ENCODE measurements at places on chromosomes 12 and 14.

- peak; percentile 23 for DNase-seq
These were observed 39.8 kb downstream of the BAZ2A start for GRCh38 chr12:56590237-56590830.

DNA sequence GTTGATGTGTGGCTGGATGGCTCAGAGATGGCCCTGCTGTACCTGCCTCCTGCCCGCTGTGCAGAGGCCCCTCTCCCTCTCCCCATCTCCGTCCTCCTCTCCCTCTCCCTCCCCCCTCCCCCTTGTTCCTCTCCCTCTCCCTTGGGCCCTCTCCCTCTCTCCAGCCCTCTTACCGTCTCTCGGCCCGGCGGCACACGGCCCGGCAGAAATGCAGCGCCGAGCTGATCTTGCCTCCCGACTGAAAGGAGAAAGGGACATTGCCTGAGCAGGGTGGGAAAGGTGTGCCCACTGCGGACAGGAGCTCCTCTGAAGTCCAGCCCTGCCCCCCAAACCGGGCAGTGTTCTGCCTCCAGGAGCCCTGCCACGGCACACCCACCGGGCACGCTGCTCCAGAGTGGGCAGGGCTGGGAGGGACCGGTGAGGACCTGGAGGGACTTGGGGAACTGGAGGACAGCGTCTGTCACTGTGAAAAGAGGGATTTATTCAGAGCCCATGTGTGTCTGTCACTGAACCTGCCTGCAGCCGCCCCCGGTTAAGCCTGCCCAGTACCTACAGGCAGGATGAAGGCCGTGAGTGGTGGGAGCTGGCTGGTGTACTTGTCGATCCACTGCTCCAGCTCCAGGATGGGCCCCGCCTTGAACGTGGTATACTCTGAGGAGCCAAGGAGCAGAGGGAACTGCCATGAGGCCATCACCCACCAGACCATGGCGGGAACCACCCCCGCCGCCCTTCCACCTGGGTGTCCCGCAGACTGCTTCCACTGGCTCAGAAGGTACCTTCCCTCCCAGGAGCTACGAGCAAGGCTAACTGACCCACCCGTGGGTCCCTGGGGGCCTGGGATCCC lies 12.2 kb downstream of the MMAB start:
- no peak for DNase-seq

- DNase-seq: no peak
These were observed 178.6 kb upstream of the EEA1 start for GRCh38 chr12:93107514-93108312.

- no peak for DNase-seq
These were observed 29.9 kb downstream of the PXN start for GRCh38 chr12:120235369-120236323.

GRCh38 chr12:40336573-40337199 lies 111.9 kb downstream of the LRRK2 start:
- DNase-seq: peak; percentile 2

GRCh38 chr12:5485454-5485853 lies 53.5 kb downstream of the NTF3 start:
- DNase-seq: no peak

GRCh38 chr12:15800278-15800677 lies 11.1 kb upstream of the EPS8 start:
- DNase-seq: no peak

DNA sequence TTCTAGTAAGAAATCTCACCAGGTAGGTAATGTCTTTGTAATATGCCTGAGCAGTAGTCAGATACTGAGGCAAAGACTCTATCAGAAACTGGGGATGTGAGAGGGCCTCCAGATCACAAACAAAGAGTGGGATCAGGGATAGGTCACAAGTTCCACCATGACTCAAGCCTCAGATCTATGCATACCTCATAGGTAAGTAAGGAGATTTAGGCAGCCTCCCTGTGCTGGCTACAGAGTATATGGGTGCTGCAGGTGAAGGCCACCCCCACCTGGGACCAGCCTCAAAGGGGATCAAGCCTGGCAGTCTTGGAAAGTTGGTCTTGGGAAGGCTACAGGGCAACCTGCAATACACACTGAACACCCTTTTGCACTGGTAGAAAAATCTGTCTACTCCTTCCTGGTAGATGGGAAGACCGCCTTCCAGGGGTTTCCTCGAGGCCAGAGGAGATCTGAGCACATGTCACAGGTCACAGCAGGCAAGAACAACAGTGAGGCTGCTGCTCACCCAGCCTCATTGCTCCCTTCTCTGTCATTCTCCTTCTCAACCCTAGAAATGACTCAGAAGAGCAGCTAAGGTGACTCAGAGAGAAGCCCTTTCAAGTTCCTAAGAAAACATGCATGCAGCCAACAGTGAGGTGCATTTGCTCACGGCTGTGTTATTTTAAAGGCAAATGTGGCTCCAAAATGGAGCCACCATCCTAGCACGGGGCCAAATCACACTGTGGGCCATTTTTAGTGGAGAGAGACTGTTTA lies 143.4 kb upstream of the CDKN3 start:
- DNase-seq: peak; percentile 90

- no peak for DNase-seq
These were observed 27.0 kb downstream of the BTBD7 start for GRCh38 chr14:93305725-93306418.

- no peak for DNase-seq
These were observed 127.1 kb downstream of the DIO2 start for GRCh38 chr14:80084196-80084595.

DNA sequence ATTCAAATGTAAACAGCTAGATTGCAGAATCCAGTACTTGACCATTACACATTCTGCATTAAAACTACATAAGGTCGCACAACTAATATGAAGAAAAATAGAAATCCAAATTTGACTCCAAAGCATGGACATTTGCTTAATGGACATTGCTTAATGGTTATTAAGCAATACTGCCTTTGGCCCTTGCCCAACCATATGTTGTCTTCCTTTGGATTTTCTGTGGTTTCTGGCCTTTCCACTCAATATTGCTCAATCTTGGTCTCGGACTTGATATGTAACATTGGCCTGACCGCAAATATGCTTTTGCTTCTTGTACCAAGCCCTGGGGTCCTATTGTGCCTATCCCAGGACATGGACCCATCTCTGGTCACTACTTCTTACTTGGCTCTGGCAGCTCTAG lies 67.2 kb downstream of the PTPRR start:
- peak; percentile 65 for DNase-seq

GRCh38 chr12:125890366-125890905 lies 825.2 kb downstream of the AACS start:
- DNase-seq: no peak

GRCh38 chr12:52741375-52742195 lies 35.6 kb downstream of the KRT76 start:
- DNase-seq: peak; percentile 37

DNA sequence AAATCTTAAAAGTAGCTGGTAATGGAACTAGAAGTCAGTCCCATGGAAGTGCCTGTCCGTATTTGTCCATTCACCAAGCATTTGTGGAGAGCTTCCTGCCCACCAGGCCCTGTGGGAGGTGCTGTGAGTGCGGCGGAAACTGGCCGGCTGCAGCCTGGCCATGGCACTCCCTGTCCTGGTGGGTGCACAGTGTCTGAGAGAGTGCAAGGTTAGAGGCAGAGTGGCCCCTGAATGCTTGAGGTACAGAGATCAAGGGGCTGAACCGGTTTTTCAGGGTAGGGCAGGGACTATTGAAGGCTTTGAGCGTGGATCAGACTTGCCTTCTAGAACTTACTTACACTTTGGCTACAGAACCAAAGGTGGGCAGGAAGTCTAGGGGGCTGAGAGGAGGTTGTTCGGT lies 92.9 kb downstream of the ESR2 start:
- DNase-seq: no peak

DNA sequence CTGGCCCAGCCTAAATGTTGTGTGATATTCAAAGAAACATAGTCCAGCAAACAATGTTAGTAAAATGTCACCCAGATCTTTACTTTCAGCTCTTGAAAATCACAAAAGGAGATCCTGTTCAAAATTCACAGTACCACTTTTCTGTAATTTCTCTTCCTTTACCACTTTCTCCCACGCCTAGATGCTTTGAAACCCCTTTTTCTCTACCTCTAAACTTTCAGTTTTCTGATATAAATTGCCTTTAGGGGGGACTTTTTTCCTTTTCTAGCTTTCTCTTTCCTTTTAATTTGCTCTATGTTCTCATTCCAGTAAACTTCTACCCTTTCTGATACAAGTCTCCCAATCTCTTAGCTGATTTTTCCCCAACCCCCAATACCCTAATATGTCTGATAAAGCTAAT lies 101.8 kb downstream of the LMO3 start:
- no peak for DNase-seq

GRCh38 chr14:93115069-93115820 lies 480 bp downstream of the ITPK1 start:
- DNase-seq: peak; percentile 88

- no peak for DNase-seq
These were observed 60.8 kb upstream of the CLMN start for GRCh38 chr14:95380350-95381042.

- DNase-seq: peak; percentile 4
These were observed 1.4 kb downstream of the KCNMB4 start for GRCh38 chr12:70367258-70368141.

GRCh38 chr12:74890237-74890599 lies 319.4 kb downstream of the KCNC2 start:
- DNase-seq: peak; percentile 90

DNA sequence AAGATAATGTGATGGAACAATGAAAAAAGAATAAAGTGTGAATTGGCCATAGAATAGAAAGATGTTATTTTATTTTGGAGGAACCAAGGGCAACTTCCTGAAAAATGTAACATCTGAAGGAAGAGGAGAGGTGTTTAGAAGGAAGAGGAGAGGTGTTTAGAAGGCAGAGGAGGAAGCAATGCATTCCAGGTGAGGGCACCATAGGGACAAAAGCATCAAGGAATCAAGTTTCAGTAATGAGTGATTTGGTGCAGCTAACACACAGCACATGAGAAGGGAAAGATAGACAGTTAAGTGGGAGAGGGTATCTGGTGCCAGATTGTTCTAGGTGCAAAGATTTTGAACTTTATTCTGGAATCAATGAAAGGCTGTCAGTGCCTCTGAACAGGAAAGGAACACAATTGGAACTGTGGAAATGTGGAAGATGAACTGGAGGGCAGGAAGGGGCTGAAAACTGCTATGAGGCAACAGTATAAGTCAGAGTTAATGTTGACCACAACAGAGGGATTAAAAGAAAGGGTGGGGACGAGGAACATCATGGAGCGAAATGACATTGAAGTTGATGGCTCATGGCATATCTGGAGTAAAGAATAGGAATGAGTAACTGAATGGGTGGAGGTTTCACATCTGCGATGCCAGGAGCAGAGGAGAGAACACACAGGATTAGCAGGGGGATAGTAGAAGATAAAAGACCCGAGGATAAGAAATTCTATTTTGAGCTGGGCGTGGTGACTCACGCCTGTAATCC lies 326.6 kb downstream of the LRIG3 start:
- no peak for DNase-seq

DNA sequence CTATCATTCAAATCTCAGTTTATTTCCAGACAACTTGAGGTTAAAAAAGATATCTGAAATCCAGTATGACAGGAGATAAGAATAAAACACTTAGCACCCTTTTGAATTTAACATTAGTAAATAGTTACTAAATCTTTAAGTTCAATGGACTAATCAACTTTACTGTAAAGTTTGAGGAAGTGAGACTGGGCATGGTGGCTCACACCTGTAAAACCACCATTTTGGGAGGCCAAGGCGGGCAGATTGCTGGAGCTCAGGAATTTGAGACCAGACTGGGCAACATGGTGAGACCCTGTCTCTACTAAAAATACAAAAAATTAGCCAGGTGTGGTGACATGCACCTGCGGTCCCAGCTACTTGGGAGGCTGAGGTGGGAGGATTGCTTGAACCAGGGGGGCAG lies 40.3 kb upstream of the CERS5 start:
- DNase-seq: no peak

DNA sequence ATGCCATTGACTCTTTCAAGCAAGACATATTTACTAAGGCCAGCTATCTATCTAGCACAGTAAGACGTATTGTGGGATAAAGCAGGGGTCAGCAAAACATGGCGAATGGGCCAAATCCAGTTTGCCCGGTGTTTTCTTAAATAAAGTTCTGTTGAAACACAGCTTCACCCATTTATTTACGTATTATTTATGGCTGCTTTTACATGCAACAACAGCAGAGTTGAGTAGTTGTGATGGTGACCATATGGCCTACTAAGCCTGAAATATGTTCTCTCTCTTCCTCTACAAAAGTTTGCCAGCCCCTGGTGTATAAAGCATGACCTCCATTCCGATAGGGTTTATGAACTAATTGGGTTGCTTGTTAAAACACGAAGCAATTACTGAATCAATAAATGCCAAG lies 322.1 kb downstream of the CCDC91 start:
- DNase-seq: no peak

DNA sequence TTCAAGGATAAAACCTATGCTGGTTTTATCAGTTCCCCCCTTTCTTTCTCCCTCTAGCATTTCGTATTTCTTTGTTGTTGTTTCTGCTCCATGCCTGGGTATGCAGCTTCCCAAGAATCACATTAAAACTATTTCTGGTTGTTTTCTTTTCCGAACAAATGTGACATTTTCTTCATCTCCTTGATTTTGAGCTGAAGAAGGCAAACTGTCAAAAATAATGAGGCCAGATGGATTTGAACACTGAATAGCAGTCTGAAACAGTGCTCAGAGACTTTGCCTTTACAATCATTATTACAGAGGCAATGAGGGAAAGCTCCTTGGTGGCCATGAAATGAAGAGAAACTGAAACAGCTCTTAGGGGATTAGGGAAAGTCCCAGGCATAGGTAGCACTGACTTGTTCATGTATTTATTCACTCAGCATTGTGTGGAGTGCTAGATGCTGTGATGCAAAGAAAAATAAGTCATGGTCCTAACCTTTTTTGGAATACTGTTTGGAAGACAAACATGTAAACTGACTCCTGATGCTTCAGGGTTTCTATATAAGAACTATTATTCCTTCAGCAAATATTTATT lies 319.5 kb downstream of the FUT8 start:
- DNase-seq: no peak

GRCh38 chr12:125079084-125079483 lies 13.8 kb downstream of the AACS start:
- DNase-seq: no peak

DNA sequence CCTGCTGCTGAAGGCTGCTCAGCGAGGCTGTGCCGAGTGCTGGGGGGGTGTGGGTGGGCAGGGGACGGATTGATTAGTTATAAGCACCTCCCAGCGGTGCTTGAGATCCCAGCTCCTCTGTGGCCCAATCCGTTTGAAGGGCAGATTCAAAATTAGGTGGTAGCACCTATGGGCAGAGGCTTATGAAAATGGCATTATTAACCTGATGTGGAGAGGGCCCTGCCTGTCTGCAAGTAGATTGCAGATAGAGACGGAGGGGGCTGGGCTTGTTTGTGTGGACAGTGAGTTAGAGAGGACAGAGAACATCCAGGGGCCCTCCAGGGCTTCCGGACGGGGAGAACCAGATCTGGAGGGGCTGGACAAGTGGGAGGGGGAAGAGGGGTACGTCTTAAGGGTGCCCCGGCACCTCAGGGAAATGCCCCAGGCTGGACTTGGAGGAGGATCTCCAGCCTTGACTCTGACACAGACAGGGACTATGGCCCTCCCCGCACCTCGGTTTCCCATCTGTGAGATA lies at the start of gene RTL1:
TSS of gene RTL1 (minus strand) at position 51 of the 514 bp plus-strand sequence. CDS start 18,934 bp downstream, outside the sequence.
- no peak for DNase-seq

DNA sequence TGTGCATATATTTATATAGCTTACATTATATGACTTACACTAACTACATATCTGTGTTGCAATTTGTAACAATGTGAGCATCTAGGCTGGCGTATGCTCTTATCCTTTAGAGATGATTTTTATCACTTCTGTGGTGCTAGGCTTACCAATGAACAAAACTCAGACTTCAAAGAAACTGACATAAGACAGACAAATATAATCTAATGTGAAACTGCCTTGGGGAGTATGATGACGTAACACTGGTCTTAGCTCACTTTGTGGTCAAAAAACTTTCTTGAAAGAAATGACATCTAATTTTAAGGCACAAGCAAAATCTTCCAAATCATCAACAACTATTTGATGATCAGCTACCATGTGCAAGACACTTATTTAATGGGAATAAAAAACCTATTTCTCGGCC lies 50.0 kb downstream of the SOX5 start:
- no peak for DNase-seq

Measured in EL (cell line).